ENCODE measurements at places on chromosomes 2 and 18. TPM values are rescaled to one million over a fixed set of nuclear protein-coding genes. Genes with fewer than 3 reads are reported as not detected.

PLGLB1 gene
- total RNA-seq, result 3.1 TPM

DNA sequence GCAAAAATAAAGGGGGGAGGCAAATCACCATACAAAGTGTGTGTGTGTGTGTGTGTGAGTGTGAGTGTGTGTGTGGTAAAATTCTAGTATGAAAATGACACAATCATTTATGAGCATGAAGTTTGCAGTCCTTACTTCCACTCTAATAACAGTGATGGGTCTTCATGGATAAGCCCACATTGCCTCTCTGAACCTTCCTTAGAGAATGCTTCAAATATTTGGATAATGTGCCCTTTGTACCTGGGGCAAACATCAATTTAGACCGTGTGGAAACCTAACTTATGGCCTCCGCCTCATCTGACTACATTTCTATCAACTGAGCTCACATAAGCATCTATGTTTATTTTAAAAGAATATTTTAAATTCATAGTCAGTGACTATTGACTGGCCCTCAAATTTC, 3.7 kb downstream of the SCN9A start:
- DNase-seq, result no peak

GRCh38 chr18:67845035-67845434, 328.5 kb upstream of the DSEL start:
- no peak for DNase-seq

DNA sequence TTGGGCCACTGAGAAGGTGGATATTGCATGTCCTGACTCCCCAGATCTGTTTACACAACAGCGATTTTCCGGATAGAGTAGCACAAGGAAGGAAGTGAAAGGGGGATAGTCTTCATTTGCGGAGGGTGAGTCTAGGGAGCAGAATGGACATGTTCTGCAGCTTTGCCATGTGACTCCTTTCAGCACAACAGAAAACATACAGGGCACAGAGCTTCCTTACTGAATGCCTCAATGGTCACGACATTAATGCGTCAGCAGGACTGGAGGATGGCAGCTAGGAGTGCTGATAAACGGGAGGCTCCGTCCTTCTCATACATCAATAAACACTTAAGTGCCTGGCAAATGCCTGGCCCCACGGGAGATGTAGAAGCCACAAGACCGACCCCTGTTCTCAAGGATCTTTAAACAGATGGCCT, 163.0 kb downstream of the FAM210A start:
- DNase-seq, result no peak

NT5DC4 gene
- total RNA-seq, result not detected

DNA sequence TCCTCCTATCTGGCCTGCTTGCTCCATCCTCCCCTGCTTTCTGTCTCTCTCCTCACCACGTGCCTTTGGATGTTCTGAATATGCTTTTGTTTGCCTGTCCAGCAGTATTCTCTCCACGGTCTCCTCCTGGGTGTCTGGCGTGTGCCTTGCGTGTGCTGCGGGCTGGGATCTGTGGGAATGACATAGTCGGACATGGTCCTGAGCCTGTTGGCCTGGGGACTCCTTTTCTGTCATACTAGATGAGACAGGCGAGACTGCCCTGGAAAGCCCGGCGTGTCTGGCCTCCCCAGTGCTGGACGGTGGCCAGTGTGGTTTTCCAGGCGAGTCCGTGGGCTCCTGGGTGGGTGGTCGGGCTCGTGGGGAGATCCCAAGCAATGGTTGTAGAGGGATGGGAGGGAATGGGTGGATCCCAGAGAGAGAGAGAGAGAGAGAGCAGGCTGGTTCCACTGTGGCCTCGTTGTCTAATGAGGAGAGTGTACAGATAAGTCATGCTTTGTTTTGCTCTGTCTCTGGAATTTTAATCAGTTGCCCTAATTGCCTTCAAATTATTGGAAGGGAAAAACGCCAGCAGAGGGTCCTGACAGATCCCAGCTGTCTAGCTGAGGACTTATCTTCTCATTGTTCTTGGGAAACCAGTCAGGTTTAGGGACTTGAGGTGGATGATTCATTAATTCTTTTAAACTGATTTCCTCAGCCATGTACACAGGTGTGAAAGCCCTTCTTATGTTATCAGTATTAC, 58.3 kb downstream of the HPCAL1 start:
- no peak for DNase-seq

GRCh38 chr2:216774620-216775019, 79.3 kb upstream of the IGFBP5 start:
- DNase-seq, result no peak

DNA sequence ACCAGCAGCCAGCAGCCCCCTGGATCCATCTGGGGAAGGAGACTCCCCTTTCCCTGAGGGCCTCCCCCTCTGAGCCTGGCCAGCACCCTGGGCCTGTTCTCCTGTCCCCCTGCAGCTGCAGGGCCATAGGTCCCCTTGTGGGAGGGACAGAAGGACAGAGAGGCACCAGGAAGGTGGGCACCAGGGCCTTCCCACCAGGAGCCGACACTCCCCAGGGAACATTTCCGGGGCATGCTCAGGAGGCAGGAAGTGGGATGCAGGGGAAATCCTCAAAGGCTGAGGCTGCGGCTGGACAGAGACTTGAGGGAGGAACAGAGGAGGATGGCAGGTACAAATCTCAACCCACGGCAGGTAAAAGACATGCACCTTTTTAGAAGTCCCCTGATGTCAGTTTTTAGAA, 14.4 kb upstream of the DNMT3A start:
- DNase-seq, result no peak

ABCG8 gene
- total RNA-seq, result not detected

Measured in activated CD4-positive, alpha-beta T cell treated with anti-CD3 and anti-CD28 coated beads, Interleukin-2, amount 10 ng/mL, durations not matched to agents 7 days and 5 days (primary cell).